Activated B cell treated with CpG ODN at 0.5 μM for 24 hours (primary cell): ENCODE measurements at places on chromosomes 6 and 20.

- DNase-seq, result no peak
Observed at GRCh38 chr6:22642254-22642653, 72.9 kb downstream of the HDGFL1 start.

DNA sequence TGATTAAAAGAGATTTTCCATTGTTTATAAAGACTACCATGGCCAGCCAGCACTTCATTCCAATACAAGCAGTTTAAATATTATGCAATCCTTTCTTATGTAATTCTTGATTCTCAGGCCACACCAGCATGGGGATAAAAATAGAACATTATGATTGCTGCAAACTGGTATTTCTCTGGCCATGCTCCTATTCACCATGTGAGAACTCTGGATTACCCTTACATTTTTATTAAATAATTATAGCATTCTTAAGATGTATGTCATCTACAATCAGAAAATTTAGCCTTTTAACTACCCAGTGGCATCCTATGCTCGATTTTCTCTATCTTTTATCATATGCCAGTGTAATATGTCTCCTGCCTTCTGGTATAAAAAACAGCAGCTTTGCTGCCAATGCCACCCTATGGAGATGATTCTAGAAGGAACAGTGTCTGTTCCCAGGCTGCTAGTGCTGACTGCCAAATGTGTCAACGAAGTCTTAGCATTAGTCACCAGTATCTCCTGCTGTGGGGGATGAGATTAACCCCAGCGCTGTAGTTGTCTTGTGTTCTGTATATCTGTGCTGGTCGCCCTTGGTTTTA lies 501.4 kb downstream of the BCKDHB start:
- DNase-seq, result no peak

DNA sequence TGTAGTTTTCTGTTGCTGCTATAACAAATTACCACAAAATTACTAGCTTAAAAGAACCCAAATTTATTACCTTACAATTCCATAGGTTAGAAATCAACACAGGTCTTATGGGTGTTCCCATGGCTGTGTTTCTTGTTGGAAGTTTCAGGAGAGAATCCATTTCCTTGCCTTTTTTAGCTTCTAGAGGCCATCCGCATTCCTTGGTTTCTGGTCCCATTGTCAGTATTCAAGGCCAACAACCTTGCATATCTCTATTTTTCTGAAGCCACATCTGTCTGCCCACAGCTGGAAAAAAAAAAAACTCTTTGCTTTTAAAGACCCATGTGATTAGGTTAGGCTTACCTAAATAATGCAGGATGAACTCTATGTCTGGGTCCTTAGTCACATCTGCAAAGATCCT lies 129.7 kb upstream of the SAMD5 start:
- no peak for DNase-seq

GRCh38 chr6:30890646-30891449 lies 6.5 kb downstream of the DDR1 start:
- no peak for DNase-seq

- no peak for DNase-seq
Observed at GRCh38 chr20:37108676-37109075, 12.9 kb upstream of the RBL1 start.

GRCh38 chr6:34990971-34991560 lies 102.0 kb downstream of the ANKS1A start:
- DNase-seq, result no peak

- DNase-seq, result no peak
Observed at GRCh38 chr6:113190170-113190569, 667.0 kb upstream of the MARCKS start.
